Fibroblast of skin of left quadriceps (primary cell): ENCODE measurements at places on chromosomes 1 and 21.

DNA sequence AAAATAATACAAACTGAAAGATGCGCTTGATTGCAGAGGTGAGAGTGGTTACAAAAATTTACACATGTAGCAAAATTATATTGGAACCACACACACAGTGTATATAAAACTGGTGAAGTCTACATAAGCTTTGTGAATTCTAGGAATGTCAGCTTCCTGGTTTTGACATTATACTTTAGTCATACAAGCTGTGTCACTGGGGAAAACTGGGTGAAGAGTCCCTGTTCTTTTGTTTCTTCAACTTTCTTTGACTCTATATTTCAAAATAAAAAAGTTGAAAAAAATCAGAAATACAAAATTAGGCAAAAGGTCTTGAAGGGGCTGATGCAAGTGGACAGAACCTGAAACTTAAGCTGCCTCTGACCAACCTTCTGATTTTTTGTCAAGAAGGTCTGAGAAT lies 3.0 kb downstream of the C1QC start:
- DNase-seq, result no peak

- no peak for DNase-seq
Observed at GRCh38 chr1:54919367-54920359, 32.7 kb upstream of the DHCR24 start.

DNA sequence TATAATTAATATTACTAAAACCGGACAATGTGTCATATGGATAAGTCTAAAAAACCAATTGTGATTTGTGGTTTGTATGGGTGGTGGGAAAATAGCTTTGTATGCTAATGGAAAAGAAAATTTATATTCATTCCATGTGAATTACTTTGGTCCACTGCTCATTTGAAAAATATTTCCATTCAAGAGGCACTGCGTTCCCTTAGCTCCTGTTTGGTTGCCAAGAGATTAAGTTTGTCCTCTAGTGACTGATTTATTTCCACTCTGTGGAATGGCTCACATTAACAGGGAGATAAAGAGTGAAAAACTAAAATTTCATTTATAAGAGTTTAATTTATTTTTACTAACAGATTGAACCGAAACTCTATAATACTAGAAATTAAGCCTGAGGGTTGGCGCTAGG lies 744.1 kb upstream of the CHRM3 start:
- peak; percentile 82 for DNase-seq

DNA sequence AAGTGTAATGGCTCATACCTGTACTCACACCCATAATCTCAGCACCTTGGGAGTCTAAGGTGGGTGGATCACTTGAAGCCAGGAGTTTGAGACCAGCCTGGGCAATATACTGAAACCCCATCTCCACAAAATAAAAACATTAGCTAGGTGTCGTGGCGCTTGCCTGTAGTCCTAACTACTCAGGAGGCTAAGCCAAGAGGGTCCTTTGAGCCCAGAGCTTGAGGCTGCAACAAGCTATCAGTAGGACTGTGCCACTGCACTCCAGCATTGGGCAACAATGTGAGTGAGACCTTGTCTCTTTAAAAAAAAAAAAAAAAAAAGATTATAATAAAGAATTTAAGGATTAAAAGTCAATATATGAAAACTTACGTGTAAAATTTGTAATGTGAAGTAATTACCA lies 11.7 kb downstream of the BPNT1 start:
- no peak for DNase-seq

DNA sequence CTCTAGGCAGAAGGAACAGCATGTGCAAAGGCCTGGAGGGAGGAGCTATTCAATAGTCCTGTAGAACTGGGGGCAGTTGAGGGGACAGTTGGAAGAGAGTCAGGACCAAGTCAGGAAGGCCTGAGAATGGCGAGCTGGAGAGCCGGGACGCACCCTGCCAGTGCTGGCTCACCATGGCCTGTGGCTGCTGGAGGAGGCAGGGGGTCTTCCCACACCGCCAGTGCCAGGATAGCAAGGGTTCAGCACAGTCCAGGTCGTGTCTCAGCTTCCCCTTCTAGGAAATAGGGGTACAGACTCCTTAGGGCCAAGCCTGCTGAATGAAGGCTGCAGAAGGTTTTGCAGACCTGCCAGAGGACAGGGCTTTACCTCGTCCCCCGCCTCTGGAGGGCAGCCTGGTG lies 7.3 kb downstream of the PODN start:
- no peak for DNase-seq

DNA sequence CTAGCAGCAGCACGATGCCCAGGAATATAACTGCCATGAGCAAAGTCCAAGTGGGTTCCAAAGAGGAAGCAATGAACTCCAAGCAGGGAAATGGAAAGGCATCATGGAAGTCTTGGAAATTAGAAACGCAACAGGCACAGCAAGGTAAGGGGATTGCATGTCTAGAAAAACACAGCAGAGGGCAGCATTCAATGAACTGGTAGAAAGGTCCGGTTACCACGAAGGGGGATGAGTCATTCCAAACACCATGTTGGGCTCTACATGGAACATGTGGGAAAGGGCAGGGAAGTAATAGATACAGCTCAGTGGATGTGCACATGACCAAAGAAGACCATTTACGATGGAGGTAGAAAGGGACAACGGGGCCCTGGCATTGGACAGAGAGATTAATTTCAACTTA lies 36.4 kb downstream of the RXRG start:
- DNase-seq, result no peak

DNA sequence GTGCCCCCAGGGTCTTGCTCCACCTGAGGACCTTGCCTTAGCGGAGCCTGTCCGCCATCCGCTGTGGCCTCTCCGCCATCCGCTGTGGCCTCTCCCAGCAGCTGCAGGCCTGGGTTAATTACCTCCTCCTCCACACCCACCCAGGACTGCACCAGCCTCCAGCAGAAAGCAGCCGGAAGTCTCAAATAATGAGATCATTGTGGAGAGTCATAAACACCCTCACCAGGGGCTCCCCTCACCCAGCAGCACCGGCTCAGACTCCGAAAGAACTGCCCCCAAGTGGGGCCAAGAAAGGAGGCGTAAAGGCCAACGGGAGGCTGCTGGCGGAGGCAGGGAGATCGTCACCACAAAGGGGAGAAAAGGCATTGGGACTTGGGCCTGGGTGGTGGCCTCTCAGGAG lies 10.7 kb upstream of the GPR153 start:
- DNase-seq, result no peak

DNA sequence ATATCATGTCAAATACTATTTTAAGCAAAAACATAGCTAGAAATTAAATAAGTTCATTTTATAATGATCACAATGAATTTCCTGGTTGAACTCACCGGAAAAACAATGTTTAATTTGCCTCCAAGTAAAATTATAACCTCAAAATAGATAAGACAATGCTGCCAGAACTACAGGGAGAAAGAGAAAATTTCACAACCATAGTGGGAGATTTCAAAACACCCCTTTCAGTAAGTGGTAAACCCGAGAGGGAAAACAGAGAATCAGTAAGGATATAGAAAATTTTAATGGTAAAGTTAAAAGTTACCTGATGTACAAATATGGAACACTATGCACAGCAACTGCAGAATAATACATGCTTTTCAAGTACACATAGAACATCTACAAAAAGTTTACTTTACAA lies 43.2 kb upstream of the PLA2G4A start:
- DNase-seq, result no peak

- no peak for DNase-seq
Observed at GRCh38 chr1:66752671-66753371, 562 bp downstream of the DYNLT5 start.

DNA sequence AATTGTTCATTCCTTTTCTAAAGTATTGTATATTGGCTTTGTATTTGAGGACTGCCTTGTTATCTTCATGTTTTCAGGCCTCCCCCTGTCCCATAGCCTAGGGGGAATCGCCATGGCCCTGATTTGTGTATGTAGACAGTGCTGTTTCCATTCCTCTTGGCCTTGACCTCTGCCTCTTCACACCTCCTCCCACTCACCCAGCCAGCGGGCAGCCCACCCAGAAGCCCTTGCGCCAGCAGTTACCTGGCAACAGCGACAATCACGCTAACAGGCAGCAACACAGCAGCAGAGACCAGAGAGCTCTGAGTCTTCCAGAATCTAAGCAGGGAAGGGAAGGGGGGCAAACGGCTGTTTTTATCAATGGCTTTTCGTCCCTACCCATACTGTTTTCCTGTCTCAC lies 50.0 kb upstream of the NPL start:
- no peak for DNase-seq

GRCh38 chr1:93347334-93347899 lies 1.7 kb downstream of the DR1 start:
- no peak for DNase-seq

GRCh38 chr1:195898924-195899323 lies 709.3 kb downstream of the KCNT2 start:
- DNase-seq, result no peak

DNA sequence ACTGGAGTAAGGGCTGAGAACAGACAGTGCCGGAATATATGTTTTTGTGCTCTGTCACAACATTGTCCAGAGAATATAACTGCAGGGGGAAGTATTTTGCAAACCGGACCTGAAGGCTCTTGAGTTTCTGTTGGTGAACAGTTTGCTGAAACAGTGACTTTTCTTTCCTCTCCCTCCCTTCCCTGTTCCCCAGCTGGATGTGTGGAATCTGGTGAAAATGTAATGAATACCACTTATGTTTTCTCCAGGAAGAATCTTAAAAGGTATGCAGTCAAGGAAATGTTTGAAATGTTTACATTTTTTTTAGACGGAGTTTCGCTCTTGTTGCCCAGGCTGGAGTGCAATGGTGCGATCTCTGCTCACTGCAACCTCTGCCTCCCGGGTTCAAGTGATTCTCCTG lies 23.4 kb downstream of the CHAF1B start:
- no peak for DNase-seq

DNA sequence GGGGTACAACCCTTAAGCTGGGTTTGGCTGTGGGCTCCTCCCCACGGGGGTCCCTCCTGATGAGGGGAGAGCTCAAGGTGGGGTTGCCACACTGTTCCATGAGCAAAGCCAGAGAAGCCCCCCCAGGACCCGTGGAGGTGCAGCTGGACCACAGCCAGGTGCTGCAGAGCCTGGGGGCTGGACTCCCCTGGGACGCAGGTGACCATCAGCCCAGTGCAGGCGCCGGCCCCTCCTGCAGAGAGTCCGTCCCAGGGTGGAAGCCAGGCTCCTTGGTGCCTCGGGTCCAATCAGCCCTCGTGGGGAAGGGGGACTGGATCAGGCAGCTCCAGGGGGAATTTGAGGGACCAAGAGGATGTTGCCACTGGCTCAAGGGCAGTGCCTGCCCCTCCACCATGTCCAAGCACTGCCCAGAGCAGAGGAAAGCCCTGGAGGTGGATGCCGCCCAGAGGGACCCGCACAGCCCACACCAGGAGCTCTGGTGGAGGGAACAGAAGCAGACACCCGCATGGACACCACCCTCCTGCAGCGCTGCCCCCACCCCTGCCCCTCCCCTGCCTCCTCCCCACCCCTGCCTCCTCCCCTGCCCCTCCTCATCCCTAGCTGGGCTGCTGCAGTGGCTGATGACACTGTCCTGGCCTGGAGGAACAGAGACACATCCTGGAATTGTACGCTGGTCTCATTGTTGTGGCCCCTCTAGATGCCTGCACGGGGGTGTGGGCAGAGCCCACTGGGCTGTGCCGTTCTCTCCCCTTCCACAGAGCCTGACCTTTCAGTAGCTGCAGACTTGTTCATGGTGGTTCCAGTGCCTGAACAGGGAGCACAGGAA lies 30.8 kb upstream of the COL18A1 start:
- DNase-seq, result no peak

GRCh38 chr1:235054466-235054865 lies 74.2 kb downstream of the TOMM20 start:
- DNase-seq, result no peak

GRCh38 chr1:228084325-228084724 lies 1.8 kb downstream of the ARF1 start:
- DNase-seq, result peak; percentile 28

GRCh38 chr1:116777831-116778830 lies 23.9 kb downstream of the CD2 start:
- peak; percentile 95 for DNase-seq

GRCh38 chr1:14986168-14986567 lies 167.4 kb upstream of the TMEM51 start:
- DNase-seq, result no peak

- no peak for DNase-seq
Observed at GRCh38 chr1:161085165-161085564, 4.2 kb downstream of the NECTIN4 start.

DNA sequence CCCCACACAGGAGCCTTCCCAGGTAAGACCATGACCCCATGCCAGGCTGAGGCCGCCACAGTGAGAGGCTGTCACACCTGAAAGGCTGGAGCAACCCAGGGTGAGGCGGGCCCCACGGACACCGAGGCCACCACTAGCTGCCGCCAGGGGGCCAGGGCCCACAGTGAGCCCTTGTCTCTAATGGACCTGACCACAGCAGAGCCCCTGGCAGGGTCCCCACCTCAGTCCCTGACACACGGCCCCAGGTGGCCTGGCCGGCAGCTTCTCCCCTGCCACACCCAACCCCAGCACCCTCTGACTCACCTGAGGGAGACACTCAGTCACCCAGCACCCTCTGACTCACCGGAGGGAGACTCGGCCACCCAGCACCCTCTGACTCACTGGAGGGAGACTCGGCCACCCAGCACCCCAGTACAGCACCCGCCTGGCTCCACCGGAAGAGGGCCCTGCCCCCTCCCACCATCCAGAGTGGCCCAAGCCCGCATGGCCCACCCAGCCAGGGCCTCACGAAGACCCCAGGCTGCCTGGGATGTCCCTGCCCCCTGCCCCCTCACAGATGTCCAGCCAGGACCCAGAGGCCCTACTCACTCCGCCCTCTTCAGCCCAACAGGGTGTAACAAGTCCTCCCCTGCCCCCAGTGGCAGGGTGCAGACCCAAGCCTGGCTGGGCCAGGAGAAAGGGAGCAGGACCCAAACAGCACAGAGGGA lies 4.4 kb downstream of the DVL1 start:
- no peak for DNase-seq

DNA sequence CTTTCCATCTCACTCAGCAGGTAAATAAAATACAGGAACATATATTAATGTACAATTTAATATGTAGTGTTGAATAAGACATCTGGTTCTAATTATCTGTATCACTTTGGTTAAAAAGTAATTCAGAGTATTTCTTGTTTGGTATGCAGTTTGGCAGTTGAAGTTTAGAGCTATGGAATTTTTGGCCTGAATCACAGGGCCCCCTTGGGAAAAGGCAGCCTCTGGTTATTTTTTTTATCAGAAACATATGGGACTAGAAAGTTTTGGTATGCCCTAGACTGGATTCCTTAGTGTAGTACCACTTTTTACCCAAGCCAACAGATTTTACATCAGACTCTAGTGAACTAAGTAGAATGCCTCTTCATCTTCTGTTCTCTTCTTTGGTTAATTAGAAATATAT lies 26.4 kb downstream of the CNST start:
- peak; percentile 99 for DNase-seq

- DNase-seq, result no peak
Observed at GRCh38 chr1:14148526-14148925, 448.5 kb downstream of the PRDM2 start.

DNA sequence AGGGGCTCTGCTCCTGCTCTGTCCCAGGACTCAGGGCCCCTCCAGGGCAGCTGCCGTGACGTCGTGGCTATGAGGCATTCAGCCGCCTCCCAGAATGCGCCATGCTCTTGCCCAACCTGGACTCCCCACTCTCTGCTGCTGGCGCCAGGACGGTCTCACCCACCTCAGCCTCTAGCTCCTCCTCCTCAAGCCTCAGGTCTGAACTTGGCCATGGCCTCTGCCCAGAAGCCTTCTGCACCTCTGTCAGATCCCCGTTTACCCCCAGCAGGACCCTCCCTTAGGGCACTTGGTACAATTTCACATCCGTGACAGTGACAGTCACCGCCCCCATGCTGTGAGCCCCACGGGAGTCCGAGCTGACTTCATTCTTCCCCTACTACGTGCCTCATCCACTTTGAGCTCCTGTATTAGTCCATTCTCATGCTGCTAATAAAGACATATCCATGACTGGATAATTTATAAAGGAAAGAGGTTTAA lies 4.9 kb downstream of the CSTB start:
- DNase-seq, result no peak
